Purkinje cell (primary cell): ENCODE measurements at places on chromosomes 1 and 21. TPM values are rescaled to one million over a fixed set of nuclear protein-coding genes. Genes with fewer than 3 reads are reported as not detected.

The PRRX1 gene
- 2.3 and 6.9 TPM in 2 replicates for polyA plus RNA-seq

The ICOSLG gene
- polyA plus RNA-seq: 0.19 TPM in 1 of 2 replicates, not detected in the other

The HSD11B1 gene
- polyA plus RNA-seq: not detected in 2 replicates

The BRWD1 gene
- 67.0 and 68.0 TPM in 2 replicates for polyA plus RNA-seq

The MEX3A gene
- polyA plus RNA-seq: not detected in 2 replicates

The BGLAP gene
- not detected in 2 replicates for polyA plus RNA-seq

The ATP1A4 gene
- not detected in 2 replicates for polyA plus RNA-seq

The TCP10L gene
- 0.48 and 7.4 TPM in 2 replicates for polyA plus RNA-seq

The MIXL1 gene
- polyA plus RNA-seq: not detected in 2 replicates

The TMEM35B gene
- 26.0 and 26.2 TPM in 2 replicates for polyA plus RNA-seq

The NES gene
- polyA plus RNA-seq: 1.4 and 2.3 TPM in 2 replicates

The CLIC6 gene
- polyA plus RNA-seq: not detected in 2 replicates

The PM20D1 gene
- polyA plus RNA-seq: 0.50 and 4.9 TPM in 2 replicates

The EDN2 gene
- not detected in 2 replicates for polyA plus RNA-seq

The OR2M4 gene
- not detected in 2 replicates for polyA plus RNA-seq

The IFNLR1 gene
- not detected in 2 replicates for polyA plus RNA-seq

The BSND gene
- not detected in 2 replicates for polyA plus RNA-seq

The CGN gene
- polyA plus RNA-seq: 0.18 and 1.5 TPM in 2 replicates

The SYT6 gene
- 0.48 TPM in 1 of 2 replicates, not detected in the other for polyA plus RNA-seq

The ELF3 gene
- polyA plus RNA-seq: 0.59 TPM in 1 of 2 replicates, not detected in the other

The S100A4 gene
- polyA plus RNA-seq: 1.2 and 2.7 TPM in 2 replicates
